ENCODE measurements at places on chromosomes 16 and 17. TPM values are rescaled to one million over a fixed set of nuclear protein-coding genes. Genes with fewer than 3 reads are reported as not detected.

GRCh38 chr16:46970089-46970488, 3.4 kb downstream of the DNAJA2 start:
- no peak for DNase-seq

- no peak for DNase-seq
Measured at GRCh38 chr17:27778183-27778582, 22.1 kb downstream of the NOS2 start.

DNA sequence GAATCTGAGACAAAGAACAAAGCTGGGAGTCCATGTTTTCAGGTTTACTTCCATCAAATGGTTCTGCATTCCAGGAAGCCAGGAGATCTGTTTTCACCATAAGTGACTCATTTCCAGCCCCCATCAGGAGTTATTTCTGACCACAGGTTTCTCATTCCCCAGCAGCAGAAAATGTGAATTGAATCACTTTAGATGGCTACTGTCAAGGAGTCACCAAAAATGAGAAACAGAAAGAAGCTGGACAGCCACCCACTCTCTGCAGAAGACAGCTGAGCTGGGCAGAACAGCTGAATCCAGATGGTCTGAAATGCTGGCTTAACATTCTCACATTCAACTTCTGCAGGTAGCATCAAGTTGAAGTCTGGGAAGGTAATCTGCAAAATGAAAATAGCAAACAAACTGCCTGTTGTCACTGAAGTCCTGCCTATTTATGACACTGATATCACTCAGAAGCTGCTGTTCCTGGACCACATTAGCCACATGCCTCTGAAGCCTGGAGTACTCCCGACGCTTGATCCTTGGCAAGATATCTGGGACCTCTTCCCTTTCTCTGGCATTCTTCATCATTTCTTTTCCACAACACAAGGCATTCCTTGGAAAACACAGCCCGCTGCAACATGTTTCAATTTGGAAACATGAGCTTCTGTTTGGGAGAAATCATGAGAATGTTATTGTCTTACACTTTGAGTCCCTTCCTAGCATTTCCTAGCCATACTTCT, 15.3 kb downstream of the CCL11 start:
- no peak for DNase-seq

GRCh38 chr16:84040823-84041820, 1.5 kb downstream of the SLC38A8 start:
- DNase-seq: no peak

DNA sequence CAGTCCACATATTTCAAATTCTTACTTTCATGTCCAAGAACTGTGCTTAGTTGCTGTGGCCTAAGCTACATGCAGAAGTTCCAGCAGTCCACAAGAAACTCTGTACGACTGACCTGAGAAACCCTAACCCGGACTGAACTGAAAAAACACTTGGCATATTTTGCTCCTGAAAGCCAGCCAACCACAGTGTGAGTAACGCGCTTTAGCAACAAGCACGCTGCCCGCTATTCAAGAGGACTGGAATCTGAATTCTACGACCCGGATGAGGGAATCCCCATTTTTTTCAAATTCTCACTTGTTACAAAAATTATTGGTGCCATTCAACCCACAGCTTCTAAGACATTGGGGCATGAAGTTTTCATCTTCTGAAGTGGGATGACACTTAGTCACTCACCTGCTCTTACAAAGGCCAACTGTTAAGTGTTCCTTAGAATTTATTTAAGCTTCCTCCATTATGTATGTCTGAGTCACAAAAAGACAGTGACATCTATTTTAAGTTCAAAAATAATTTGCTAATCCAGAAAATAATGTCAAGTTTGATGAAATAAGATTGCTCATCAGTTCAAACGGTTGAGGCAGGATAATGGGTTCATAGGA, 78.7 kb downstream of the CDYL2 start:
- no peak for DNase-seq

DNA sequence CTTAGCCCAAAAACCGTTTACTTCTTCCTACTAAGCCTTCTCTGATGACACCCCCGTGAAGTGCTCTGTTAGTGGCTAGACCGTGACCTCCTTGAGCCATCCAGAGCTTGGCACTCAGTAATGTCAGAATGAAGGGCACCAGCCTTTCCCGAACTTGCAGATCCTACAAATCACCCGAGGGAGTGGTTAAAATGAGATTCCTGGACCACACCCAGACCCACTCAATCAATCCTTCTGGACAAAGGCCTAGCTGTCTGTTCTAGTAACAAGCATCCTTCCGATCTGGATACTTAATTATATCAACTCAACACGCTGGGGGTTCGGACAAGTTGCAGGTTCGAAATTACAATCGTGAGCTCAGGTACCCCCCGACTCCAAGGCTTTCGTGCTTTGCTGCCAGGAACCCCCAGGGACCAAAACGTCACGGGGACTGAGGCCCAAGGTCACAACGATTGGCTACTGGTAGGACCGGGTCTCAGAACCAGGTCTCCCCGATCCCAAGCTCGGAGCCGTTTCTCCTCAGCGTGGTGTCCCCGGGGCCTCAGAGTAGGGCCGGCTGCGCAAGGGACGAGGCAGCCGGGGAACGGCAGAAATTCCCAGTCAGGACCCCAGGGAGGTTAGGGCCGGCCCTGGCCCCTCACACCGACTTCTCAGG, 527 bp downstream of the CIAPIN1 start:
- DNase-seq: peak; percentile 47

Gene RMI2
- 2.7 TPM for total RNA-seq

Gene SULT1A2
- 5.7 TPM for total RNA-seq

Gene ZP2
- total RNA-seq: not detected

Gene ARL6IP1
- total RNA-seq: 37.7 TPM
